M059J (cell line): ENCODE measurements at places on chromosomes 5 and 9. TPM values are rescaled to one million over a fixed set of nuclear protein-coding genes. Genes with fewer than 3 reads are reported as not detected.

DNA sequence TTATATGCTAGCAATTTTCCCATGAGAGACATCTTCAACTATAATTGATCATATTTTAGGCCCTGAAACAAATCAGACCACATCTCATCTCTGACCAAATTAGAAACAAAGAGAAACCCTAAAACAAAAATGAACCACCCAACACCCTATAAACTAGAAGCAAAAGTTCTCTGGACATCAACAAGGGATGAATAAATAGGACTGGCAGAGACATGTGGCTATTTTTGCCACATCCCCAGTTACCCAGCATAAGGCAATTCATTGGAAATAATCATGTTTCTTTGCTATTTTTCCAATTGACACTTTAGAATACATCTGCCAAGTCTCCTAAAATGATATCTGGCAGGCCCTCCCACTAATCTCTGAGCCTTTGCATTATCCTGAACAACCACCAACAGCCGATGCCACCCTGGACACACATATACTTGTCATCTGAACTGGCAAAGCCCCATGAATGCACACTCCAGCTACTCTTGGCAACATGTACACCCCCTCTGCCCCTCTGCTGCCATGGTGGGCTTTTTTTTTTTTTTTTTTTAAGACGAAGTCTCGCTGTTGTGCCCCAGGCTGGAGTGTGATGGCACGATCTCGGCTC lies 53.5 kb upstream of the EQTN start:
- DNase-seq: no peak

DNA sequence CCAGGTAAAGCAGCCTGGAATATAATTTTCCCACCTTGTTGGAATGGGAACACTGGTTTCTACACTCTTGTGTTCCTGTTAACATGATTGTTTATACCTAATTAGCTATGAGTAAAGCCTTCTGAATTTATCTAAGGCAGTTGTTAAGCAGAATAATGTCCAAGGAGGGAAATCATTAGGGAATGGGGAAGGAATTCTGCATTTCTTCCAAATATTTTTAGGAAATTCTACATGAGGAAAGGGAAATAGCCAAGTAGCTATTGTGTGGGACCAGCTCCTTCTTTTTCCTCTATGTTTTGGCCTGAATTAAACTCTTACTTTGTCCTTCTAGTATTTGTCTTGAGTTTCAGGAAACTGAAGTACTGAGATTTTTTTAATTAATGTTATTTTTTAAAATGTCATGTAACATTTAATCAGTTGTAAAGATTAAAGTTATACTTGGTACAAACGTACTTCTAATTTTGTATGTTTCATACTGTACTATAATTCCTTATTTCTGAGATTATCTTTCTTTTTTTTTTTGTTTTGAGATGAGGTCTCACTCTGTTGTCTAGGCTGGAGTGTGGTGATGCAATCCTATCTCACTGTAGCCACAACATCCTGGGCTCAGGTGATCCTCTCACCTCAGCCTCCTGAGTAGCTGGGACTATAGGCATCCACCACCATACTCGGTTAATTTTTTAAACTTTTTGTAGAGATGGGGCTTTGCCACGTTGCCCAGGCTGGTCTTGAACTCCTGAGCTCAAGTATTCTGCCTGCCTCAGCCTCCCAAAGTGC lies 28.5 kb downstream of the ANKDD1B start:
- DNase-seq: peak; percentile 38

DNA sequence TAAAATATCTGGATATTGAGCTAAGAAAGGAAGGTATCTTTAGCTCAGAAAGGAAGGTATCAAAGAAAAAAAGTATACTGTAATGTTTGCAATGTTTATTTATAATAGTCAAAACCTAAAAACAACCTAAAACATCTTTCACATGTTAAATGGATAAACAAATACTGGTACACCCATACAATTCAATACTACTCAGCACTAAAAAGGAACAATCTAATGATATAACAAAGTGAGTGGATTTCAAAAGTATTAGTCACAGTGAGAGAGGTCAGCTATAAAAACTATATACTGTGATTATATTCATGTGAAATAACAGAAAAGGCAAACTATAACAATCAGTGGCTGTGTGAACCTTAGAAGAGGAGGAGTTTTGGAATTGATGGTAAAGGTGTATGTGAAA lies 455.0 kb upstream of the FTMT start:
- no peak for DNase-seq

- peak; percentile 97 for DNase-seq
Measured at GRCh38 chr9:70477146-70477745, 62.8 kb upstream of the KLF9 start.

DNA sequence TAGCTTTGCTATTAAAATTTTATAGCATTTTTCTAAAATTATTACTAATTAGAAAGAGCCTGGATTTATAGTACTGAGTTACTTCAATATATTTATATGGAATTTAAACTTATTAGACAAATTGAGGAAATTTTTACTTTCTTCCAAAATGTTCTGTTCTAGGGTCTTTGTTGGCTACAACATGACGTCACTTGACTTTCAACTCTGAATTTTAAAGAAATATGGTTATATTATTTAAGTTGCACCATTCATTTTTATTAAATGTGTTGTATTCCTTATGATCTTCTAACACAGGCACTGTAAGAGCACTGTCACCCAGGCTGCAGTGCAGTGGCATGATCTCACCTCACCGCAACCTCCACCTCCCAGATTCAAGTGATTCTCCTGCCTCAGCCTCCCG lies 119.4 kb upstream of the CYLC2 start:
- DNase-seq: no peak

- DNase-seq: peak; percentile 92
Measured at GRCh38 chr5:14144586-14145434, 1.7 kb downstream of the TRIO start.

DNA sequence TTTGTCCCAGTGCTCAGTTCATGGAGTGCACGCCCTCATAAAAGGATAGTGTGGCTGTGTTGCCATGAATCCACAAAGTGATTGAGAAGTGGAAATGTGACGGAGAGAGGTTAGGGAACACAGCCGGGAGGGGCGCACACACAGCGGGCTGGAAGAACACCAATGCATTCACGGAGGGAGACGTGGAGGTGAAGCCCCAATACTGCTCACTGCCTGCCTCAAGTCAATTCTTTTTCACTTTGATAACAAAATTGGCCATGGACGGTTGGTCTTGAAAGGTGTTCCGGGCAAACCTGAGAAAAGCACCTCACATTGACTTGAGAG lies 424.1 kb downstream of the MED10 start:
- no peak for DNase-seq

DNA sequence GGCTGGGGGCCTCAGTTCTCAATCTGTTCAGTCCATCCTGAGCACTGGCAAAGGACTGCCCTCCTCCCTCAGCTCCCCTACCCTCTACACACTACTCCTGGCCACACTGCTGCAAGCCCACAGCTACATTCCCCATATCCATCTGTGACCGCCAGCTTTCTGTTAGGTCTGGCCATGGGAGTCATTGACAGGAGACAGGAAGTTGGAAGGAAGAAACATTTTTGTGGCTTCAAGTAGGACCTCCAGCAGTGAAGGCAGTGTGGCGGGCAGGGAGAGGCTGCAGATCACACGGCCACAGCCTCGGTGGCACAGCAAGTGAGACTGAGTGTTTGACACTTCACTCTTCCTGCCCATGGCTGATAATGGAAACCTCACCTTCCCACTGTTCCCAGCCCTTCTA lies 55.9 kb downstream of the SECISBP2 start:
- peak; percentile 92 for DNase-seq

GRCh38 chr9:126699401-126699881 lies 85.7 kb downstream of the LMX1B start:
- no peak for DNase-seq

DNA sequence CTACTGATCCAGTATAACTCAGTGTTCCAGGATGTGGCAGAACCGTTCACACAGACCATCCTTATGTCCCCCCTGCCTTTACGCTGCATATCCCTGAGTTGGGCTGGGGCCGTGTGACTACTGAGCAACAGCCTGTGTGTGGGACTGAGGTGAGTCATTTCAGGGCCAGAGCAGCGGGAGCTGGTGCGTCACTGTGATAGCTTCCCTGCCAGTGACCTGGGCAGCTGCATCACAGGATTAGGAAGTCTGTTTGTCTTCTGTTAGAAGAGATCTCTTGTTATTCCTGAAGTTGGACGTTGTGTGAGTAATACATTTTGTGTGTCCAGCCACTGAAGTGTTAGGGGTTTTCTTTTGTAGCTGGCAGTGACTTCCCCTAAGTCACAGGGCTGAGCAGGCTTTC lies 35.6 kb downstream of the TPPP start:
- DNase-seq: peak; percentile 83

- DNase-seq: peak; percentile 69
Measured at GRCh38 chr5:93299681-93300308, 281.2 kb downstream of the NR2F1-AS1 start.

GRCh38 chr5:123154886-123155445 lies 65.9 kb downstream of the PRDM6 start:
- no peak for DNase-seq

GRCh38 chr9:7320841-7321240 lies 478.7 kb downstream of the DMAC1 start:
- no peak for DNase-seq

GRCh38 chr5:39471836-39472508 lies 47.2 kb upstream of the DAB2 start:
- no peak for DNase-seq

GRCh38 chr5:91283326-91283725 lies 99.8 kb downstream of the ARRDC3 start:
- peak; percentile 57 for DNase-seq

DNA sequence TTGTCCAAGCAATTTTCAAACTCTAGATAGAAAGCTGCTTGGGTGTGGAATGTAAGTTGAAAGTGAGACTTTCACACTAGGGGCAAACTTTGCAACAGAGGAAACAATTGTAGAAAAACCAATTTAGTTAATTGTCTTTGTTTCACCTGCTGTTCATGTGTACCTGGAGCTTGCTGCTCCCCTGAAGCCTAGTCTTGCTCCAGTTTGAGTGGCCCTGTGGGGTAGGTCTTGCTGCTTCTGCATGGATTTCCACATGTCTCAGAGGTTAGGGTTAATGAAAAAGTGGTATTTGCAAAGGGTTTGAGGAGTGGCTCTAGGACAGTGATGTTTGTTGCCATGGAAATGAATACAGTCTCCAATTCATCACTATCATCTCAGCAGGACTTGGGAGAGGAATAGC lies 182.2 kb downstream of the FSTL4 start:
- DNase-seq: no peak

GRCh38 chr5:58818465-58818864 lies 235.6 kb downstream of the RAB3C start:
- no peak for DNase-seq

GRCh38 chr5:17212191-17212590 lies 5.2 kb upstream of the BASP1 start:
- no peak for DNase-seq

The TXNDC8 gene
- not detected in 2 replicates for total RNA-seq

The DIPK1B gene
- total RNA-seq: 1.5 and 1.6 TPM in 2 replicates

The CTSV gene
- total RNA-seq: 3.6 and 11.2 TPM in 2 replicates

The EGR1 gene
- 3.9 and 4.1 TPM in 2 replicates for total RNA-seq

The TOMM5 gene
- 307 and 320 TPM in 2 replicates for total RNA-seq

The FBN2 gene
- total RNA-seq: 0.20 and 0.37 TPM in 2 replicates

The PCDHGA7 gene
- 0.17 TPM in 1 of 2 replicates, not detected in the other for total RNA-seq

The SPATA9 gene
- 0.54 and 1.3 TPM in 2 replicates for total RNA-seq

The PALM2AKAP2 gene
- 3.7 and 7.7 TPM in 2 replicates for total RNA-seq

The FAT2 gene
- total RNA-seq: 0.05 and 0.17 TPM in 2 replicates

The FCN2 gene
- total RNA-seq: not detected in 2 replicates

The DBH gene
- not detected in 2 replicates for total RNA-seq
